ENCODE measurements at places on chromosomes 3 and 15. TPM values are rescaled to one million over a fixed set of nuclear protein-coding genes. Genes with fewer than 3 reads are reported as not detected.
A peak's percentile ranks its signal among the peaks of the same experiment; 100 is the strongest.

DNA sequence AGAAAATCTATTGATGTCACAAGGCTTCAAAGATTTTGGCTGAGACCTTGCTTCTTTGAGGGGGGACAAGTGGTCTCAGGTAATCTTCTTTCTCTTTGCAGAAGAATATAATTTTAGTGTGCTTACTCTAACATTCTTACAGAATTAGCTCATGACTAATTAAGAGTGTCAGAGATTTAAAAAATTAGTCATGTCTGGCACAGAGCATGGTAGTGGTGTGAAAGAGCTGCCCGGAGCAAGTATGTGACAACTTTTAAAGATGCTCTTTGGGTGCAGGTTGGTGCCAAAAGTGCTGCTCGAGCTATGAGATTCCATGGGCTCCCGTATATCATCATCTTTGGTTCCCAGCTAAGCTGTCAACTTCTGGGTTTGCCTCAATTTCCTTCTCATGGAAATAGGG is 31.1 kb downstream of the CYP19A1 start:
- DNase-seq: no peak

DNA sequence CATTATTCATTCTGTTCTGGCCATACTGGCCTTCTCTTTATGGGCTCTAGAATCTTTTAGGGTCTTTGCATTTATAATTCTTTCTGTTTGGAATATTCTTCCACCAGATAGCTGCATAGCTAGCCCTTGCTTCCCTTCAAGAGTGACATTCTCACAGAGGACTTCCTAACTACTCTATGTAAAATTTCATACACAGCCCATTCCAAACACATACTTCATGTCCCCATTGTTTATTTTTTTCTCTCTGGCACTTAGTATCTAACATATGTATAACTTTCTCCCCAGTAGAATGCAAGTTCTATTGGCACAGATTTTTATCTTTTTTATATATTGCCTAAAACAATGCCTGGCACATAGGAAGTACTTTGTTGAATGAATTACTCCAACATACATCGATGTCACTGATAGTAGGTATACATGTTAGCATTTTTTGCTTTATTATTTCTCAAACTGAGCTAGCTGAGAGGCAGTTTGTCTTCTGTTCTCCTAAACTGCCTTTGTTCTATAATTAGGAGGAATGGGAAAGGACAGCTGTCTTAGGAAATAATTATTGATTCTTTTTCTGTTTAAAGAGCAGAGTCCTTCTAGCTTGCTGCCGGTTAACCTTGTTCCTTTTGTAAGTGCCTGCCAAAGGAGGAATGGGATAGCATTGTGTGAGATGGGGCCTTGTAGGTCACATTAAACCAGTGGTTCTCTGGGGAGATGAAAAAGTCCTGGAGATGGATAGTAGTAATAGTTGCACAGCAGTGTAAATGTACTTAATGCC is 7.9 kb downstream of the FAM162A start:
- no peak for DNase-seq

- DNase-seq: peak; percentile 97
Measured at GRCh38 chr3:87227104-87227834, at the start of gene CHMP2B. Gene CHMP2B (plus strand): TSS chr3:87227309. CDS start chr3:87227523, 214 bp downstream.

Gene GOLGA8O
- 1.5 TPM for total RNA-seq

Gene XIRP1
- total RNA-seq: 317 TPM
